ENCODE measurements at places on chromosomes 5 and 9. TPM values are rescaled to one million over a fixed set of nuclear protein-coding genes. Genes with fewer than 3 reads are reported as not detected.

Gene MEIKIN
- total RNA-seq: not detected

Gene PAEP
- total RNA-seq: not detected

Gene SMIM33
- not detected for total RNA-seq

Gene CDH9
- total RNA-seq: not detected

All from renal cortical epithelial cell (primary cell).